ENCODE measurements at places on chromosomes 7 and 10.

- no peak for DNase-seq
These were observed 38.9 kb downstream of the HK1 start for GRCh38 chr10:69317175-69317604.

DNA sequence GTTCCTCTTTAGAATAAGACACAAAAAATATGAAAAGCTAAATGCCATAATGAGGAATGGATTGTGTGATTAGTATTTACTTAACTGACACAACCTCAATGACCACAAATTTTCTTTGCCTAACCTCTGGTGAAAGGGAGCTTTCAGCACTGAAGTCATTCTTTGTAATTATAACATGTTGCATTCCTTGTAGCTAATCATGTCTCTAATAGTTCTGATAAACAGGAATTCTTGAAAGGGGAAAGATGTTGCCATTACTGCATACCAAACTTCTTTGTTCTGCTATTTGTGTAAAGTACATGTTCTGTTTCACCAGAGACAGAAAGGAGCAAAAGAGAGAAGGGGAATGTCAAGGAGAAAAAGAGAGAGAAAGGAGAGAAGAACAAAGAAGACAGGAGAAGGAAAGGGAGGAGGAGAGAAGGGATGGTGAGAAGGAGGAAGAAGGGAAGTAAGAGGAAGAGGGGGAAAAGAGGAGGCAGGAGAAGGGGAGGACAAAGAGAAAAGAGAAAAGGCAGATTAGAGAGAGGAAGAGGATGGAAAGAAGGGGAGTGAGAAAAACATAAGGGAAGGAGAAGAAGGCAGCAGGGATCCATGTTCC lies 120.9 kb downstream of the SEMA3D start:
- DNase-seq, result no peak

DNA sequence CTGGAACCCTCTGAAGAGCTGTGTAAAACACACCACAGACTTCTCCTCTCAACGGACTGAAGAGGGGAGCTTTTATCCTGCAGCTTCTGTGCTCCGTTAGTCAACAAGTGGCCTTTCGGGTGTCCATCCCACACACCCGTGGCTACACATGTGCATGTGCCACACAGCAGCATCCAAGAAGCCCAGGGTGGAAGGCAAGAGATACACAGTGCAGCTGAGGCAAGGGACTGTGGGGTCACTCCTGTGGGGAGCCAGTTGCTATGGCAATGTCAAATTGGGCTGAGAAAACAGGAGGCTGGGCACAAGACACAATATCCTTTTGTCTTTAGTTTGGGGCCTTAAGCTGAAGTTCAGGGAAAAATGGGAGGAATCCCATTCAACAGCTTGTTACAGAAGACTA lies 28.7 kb downstream of the NET1 start:
- no peak for DNase-seq

- DNase-seq, result no peak
These were observed 2.1 kb downstream of the AFAP1L2 start for GRCh38 chr10:114402233-114402632.

- peak; percentile 78 for DNase-seq
These were observed 14.2 kb downstream of the TFAM start for GRCh38 chr10:58399410-58399809.

DNA sequence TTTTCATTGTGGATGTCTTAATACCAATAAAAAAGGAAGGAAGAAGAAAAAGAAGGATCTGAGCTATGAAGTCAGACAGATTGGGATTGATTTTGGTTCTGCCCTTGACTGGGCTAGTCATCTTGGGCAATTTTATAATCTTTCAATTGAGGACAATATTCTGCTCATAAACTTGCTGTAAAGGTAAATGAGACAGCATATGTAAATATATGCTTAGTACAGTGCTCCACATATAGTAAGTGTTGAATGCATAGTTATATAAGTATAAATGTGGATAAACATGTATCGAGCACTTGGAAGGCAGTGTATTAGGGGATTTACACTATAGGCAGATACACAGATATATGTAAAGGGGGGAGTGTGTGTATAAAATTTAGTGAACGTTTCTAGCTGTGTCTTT lies 85.1 kb downstream of the ST7 start:
- DNase-seq, result no peak

- no peak for DNase-seq
These were observed 431.0 kb upstream of the GALNT17 start for GRCh38 chr7:70700941-70701425.

GRCh38 chr7:26918241-26918640 lies 53.9 kb upstream of the SKAP2 start:
- no peak for DNase-seq

DNA sequence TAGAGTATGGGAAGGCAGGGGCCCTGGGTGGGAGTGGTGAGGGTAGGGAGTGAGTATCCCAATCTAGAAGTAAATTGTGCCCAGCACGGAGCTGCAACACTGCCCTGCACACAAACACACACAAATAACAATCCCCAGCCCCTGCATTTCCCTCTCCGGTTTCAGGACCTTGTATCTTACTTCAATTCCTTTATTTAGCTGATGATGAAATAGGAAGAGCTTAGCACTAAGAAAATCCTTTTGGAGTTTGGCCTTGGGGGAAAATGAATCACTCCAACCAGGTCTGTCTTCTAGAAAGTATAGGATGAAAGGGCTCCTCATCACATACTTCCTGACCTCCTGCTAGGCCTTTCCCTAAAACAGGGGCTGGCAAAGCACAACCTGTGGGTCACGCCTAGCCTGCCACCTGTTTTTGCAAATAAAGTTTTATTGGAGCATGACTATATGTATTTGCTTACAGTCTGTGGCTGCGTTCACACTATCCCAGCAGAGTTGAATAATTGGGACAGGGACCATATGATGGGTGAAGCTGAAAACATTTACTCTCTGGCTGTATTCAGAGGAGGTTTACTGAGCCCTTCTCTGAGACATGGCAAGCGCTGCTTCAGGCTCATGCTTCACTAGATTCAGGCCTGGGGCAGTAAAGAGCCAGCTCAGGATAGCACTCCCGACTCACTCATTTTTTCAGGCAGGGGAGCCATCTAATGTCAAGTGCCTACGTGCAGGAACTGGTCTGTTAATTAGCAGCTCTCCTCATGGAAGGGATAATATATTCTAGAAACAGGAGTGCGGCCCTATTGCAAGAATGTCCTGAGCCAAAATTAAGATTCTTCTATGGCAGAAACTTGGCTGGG lies 111.0 kb downstream of the EGFR start:
- no peak for DNase-seq

GRCh38 chr10:62512732-62513475 lies 138.7 kb downstream of the ZNF365 start:
- DNase-seq, result no peak

DNA sequence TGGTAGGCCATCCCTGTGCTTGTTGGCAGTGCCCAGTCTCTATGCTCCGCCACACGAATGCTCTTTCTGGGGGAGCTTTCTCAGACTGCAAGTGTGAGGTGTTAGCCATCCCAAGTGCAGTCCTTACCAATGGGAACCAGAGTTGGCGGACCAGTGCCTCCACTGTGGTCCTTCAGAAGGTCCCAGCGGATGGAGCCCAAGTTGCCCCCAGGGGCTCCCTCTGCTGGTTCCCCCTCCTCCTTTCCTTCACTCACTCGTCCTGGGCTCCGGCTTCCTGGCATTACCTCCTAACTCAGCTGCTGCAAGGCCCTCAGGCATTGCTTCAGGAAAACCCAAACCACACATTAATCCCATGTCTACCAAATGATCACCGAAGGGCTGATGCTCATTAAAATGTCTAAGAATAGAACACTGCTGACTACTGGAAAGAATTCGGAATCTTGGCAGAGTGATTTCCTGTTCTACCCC lies 139.8 kb downstream of the CUBN start:
- no peak for DNase-seq

GRCh38 chr10:49228677-49229076 lies 40.5 kb upstream of the TMEM273 start:
- no peak for DNase-seq

- no peak for DNase-seq
These were observed 252.4 kb upstream of the SEMA3A start for GRCh38 chr7:84446991-84447480.
